ENCODE measurements at places on chromosomes 16 and 17. TPM values are rescaled to one million over a fixed set of nuclear protein-coding genes. Genes with fewer than 3 reads are reported as not detected.
A peak's percentile ranks its signal among the peaks of the same experiment; 100 is the strongest.

LRRC36 gene
- 0.20 TPM for total RNA-seq

PGS1 gene
- total RNA-seq, result 25.7 TPM

PTX4 gene
- 0.10 TPM for total RNA-seq

DNA sequence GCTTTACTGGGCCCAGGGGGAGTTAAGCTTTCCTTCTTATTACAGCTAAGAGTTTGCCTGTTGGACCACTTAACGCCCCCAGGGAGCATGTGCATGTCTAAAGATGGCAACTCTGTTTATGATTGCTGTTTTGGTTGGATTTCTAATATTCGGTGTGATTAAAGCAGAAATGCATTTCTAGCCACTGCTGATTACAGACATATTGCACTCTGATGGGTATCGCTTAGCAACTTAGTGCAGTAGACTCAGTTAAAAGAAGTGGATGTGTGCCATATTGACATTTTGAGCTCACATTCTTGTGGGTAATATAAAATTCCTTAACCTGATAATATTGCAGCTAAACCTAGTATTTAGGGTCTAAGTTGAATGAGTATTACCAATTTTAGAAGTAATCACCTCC is 4.2 kb downstream of the NF1 start:
- DNase-seq, result no peak

DNA sequence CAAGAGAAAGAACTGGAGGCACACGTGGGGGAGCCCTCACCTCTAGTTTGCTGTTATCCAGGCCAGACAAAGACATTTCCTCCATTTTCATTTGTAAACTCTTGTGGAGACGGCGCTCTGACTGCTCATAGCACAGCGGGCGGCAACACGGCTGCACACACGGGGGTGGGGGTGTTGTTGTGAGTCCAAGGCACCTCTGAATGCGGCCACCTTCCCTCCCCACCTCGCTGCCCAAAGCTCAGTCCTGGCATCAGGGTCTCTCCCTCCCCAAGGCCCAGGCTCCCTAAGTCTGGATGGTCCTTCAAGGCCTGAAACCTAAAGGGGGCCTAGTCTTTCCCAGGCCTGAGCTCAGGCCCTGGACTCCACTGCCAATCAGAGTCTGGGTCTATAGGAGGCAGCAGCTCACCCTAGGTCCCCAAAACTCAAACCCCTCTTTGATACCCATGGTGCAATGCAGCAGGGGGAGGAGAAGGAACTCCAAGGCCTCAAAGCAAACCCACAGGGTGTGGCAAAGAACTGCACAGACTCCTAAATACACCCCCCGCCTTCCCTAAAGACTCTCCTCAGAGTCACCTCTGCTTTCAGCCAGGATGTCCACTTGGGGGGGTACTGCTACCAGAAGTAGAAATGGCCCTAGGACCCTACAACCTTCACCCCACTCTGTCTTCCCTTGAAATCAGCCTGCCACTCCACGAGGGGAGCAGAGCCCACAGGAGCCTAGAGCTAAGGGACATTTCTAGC is 1.5 kb downstream of the ATXN7L3 start:
- DNase-seq, result peak; percentile 58

GRCh38 chr17:82740906-82741759 is 5.7 kb downstream of the FN3K start:
- no peak for DNase-seq

DNA sequence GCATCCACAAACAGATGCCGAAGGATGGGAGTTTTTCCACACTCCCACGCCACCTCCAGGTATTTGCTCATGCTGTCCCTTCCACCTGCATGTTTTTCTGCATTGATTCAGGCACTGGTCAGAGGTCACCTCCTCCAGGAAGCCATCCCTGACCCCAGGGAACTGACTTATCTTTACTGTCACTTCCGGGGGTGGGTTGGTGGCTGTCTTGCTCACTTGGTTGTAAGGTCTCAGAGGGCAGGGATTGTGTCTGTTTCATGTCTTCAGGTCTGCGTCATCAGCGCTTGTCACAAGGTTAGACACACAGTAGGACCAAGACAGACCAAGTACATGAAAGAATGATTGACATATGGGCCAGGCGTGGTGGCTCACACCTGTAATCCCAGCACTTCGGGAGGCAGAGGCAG is 1.9 kb upstream of the IL4R start:
- DNase-seq, result no peak

GRCh38 chr16:56607109-56607618 is 1.2 kb upstream of the MT2A start:
- peak; percentile 88 for DNase-seq

KRT23 gene
- total RNA-seq, result 107 TPM

DNA sequence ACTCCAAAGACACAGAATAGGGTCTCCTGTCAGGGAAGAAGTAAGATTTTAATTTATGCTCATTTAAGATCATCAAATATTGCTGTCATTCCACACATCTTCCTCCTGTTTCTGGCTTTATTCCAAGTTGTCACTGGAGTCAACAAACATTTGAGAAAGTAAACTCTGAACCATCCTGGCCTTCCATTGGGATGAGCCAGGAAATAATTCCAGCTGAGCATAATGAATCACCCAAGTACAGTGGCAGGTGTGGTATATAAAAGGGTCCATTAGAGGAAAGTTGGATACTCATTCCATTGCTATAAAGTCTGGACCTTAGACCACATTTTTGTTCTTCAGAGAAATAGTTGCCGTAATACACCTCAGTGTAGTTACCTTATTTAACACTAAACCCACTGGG is 246.1 kb downstream of the SLC39A11 start:
- no peak for DNase-seq

GPR179 gene
- 0.10 TPM for total RNA-seq

- no peak for DNase-seq
These were observed 235.7 kb downstream of the STX8 start for GRCh38 chr17:9339958-9340357.

DNA sequence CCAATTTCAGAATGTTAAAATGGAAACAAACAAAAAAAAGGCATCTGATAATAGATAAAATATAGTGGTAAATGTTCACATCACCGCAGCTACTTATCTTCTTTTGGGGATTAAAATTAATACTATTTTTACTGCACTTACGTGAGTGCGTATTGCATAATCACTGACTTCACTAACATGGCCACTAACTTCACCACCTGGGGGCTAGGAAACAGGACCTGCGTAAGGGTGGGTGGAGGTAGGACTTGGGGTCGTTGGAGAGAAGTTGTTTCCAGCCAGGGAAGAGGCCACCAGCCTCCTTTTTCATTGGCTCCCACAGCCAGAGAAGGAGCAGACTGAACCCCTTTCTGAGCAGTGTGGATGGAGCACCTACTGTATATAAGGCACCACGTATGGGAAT is 166.4 kb downstream of the SALL1 start:
- no peak for DNase-seq

GRCh38 chr17:82943751-82944150 is 103.9 kb upstream of the ZNF750 start:
- DNase-seq, result no peak

GRCh38 chr16:57478396-57479204 is 7.7 kb downstream of the DOK4 start:
- DNase-seq, result no peak

DNA sequence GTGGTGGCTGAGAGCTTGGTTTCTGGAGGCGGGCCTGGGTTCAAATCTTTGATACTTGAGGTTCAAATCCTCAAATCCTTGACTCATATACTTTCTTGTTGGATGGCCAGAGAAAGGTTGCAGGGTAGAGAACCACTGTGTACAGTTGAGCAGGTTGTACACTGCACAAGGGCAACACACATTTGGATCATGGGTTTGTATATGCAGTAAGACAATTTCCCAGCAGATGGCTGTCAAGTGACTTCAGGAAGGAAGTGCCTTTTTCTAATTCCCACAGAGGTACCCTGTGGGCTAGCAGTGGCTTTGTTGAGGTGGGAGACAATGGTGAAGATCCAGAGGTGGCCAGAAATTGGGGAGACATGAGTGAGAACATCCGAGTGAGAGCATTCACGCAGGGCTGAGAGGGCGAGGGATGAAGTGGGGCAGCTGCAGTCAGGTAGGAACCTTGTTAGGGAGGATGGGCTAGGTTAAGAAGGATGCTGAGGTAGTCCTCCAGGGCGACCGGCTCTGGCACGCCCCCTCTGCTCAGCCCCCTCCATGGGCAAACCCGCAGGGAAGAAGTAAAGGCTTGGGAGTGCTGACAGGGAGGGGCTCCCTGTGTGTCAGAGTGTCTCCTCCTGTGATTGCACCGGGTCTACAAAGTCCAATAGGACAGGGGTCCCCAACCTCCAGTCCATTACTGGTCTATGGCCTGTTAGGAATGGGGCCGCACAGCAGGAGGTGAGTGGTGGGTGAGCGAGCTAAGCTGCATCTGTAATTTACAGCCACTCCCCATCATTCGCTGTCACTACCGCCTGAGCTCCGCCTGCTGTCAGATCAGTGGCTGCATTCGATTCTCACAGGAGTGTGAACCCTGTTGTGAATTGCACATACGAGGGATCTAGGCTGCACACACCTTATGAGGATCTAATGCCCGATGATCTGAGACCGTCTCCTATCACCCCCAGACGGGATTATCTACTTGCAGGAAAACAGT is 2.7 kb downstream of the C16orf89 start:
- DNase-seq, result no peak

GRCh38 chr16:49576941-49577340 is 203.3 kb downstream of the C16orf78 start:
- DNase-seq, result no peak

DNA sequence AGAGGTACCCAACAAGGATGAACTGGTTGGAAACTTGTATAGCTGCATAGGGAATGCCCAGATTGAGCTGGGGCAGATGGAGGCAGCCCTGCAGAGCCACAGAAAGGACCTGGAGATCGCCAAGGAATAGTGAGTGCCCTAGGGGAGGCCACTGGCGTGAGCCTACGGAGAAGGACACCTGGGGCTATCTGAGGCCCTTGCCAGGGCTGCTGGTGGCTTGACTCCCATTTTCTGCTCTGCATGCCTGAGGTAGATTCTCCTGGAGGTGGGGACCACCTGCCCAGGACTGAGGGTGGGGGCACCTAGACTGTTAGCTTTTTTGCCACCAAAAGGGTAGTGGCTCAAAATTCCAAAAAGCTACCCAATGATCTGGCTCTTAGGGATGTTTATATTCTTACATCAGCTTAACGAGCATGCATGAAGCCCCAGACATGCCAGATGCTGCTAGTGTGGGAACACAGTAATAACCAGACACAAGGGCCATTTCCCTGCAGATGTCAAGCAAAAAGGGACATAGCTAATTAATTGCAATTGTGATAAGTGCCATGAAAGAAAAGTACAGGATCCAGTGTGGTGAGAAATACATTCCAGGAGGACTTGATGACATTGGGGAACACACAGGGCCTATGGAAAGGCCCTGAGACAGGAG is 8.8 kb downstream of the ODAD4 start:
- no peak for DNase-seq
